Breast epithelium (tissue), 4 donors: ENCODE measurements at places on chromosomes 1 and 21. TPM values are rescaled to one million over a fixed set of nuclear protein-coding genes. Genes with fewer than 3 reads are reported as not detected.

- H3K4me1 ChIP-seq: no peaks in the 10 kb centered on the region
- no peaks in the 10 kb centered on the region for H3K27me3 ChIP-seq
- H3K4me3 ChIP-seq: no peak overlapping the region
- H3K36me3 ChIP-seq: no peaks in the 10 kb centered on the region
- DNase-seq: no peak
- H3K27ac ChIP-seq: no peak overlapping the region
Measured at GRCh38 chr21:34915364-34915841, 133.7 kb downstream of the RUNX1 start.

GRCh38 chr1:53631622-53632310 is 107.2 kb downstream of the GLIS1 start:
- no peak for DNase-seq
- no peak overlapping the region for H3K27ac ChIP-seq
- H3K27me3 ChIP-seq: no peaks in the 10 kb centered on the region
- H3K4me3 ChIP-seq: no peak overlapping the region
- H3K4me1 ChIP-seq: no peaks in the 10 kb centered on the region

DNA sequence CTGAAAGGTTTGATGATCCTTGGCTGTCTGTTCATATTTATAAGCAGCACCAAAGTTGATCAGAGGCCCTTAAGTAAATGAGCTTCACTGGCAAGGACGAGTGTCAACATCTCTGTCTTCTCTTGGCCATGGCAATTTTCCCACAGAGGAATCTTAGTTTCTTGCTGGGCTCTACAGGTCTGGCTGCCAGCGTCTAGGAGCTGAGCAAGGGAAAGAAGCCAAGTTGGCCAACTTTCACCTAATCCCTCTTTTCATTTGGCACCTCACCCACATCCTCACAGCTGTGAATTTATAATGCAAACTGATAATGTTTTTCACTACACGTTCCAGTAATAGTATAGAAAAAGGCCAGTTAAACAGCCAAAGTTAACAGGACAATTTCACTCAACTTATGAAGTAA is 99.0 kb upstream of the LBR start:
- H3K36me3 ChIP-seq: no peaks in the 10 kb centered on the region
- no peaks in the 10 kb centered on the region for H3K27me3 ChIP-seq
- no peak overlapping the region for H3K27ac ChIP-seq
- no peaks in the 10 kb centered on the region for H3K4me1 ChIP-seq

GRCh38 chr1:202835548-202836072 is 24.9 kb downstream of the PCAT6 start:
- H3K4me3 ChIP-seq: no peak overlapping the region
- H3K27ac ChIP-seq: no peak overlapping the region
- H3K27me3 ChIP-seq: no peaks in the 10 kb centered on the region
- DNase-seq: no peak

DNA sequence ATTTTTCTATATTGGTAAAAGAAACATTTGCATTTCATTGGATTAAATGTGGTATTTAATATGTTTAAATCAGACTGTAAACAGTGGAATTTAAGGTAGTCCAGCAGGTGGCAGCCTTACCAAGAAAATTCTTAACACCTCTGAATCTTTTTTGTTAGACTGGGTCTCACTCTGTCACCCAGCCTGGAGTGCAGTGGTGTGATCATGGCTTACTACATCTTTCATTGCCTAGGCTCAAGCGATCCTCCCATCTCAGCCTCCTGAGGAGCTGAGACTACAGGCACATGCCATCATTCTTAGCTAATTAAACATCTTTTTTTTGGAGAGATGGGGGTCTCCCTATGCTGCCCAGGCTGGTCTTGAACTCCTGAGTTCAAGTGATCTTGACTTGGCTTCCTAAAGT is 98.8 kb downstream of the RABGAP1L start:
- no peak for DNase-seq
- no peaks in the 10 kb centered on the region for H3K27me3 ChIP-seq
- H3K27ac ChIP-seq: no peak overlapping the region
- no peaks in the 10 kb centered on the region for H3K36me3 ChIP-seq
- no peaks in the 10 kb centered on the region for H3K4me1 ChIP-seq

DNA sequence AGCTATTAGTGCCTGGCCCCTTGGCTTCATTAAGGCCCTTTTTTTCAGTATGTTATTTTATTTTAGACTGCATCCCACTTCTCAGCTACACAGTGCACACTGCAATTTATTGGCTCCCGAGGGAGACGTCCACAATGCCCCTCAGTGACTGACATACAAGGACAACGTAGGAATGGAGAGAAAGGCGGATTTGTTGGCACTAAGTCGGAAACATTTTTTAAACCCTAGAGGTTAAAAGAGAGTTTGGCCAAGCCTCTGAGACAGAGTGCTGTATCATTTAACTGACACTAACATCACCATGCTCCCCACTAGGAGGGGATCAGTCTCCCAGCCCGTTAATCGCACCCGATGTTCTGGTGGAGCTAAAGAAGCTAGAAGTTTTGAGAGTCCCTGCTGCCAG is 45.7 kb upstream of the FOXD3 start:
- no peak overlapping the region for H3K4me3 ChIP-seq
- H3K27ac ChIP-seq: no peak overlapping the region
- H3K4me1 ChIP-seq: no peaks in the 10 kb centered on the region
- peaks cover 2% of the 10 kb centered on the region for H3K36me3 ChIP-seq
- no peaks in the 10 kb centered on the region for H3K27me3 ChIP-seq

DNA sequence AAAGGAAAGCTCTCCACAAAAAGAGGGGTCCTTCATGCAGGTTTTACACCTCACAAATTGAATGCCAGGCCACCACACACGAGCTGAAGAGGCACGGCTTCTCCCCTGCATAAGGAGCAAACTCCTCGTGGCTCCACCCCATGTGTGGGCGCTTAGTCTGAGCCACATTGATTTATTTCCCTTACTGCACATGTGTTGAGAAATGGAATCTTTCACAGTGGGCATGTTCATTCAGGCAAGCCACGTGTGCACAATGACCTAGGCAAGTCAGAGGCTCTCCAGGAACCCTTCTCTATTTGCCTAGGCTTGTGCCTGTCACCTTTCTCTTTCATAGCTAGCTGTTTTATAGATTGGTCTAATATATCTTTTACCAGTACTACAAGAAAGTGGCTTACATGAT is 120.5 kb downstream of the LTN1 start:
- no peaks in the 10 kb centered on the region for H3K27me3 ChIP-seq
- H3K4me1 ChIP-seq: no peaks in the 10 kb centered on the region
- H3K4me3 ChIP-seq: no peak overlapping the region
- no peak for DNase-seq
- H3K36me3 ChIP-seq: no peaks in the 10 kb centered on the region
- no peak overlapping the region for H3K27ac ChIP-seq

DNA sequence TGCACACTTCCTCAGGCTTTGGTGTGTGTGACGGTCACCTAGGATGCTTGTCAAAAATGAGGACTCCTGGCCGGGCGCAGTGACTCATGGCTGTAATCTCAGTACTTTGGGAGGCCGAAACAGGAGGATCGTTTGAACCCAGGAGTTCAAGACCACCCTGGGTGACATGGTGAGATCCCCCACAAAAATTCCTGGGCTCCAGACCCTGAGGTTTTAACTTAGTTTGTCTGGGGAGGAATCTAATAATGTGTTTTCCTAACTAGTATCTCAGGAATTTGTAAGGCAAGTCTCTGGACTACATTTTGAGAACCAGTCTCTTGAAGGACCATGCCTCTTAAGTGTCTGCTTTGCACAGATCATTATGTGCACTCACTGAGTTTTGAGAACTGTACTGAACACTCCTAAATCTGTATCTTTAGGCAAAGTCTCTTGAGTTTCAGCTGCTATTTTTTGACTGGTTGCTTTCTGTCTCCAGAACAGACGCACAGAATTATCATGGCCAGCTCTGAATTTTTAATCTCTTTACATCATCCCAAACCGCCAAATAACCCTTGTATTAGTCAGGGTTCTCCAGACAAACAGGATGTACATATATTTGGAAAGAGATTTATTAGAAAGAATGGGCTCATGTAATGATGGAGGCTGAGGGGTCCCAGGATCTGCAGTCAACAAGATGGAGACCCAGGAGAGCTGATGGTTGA is 45.5 kb upstream of the VANGL1 start:
- no peak overlapping the region for H3K4me3 ChIP-seq
- H3K27me3 ChIP-seq: no peaks in the 10 kb centered on the region
- no peak for DNase-seq
- no peaks in the 10 kb centered on the region for H3K36me3 ChIP-seq
- no peak overlapping the region for H3K27ac ChIP-seq

GRCh38 chr1:145961425-145962156 is 2.8 kb downstream of the ANKRD34A start:
- H3K4me3 ChIP-seq: peak overlapping the region; percentile 68
- H3K27ac ChIP-seq: peak overlapping the region; percentile 92
- no peak for DNase-seq
- H3K4me1 ChIP-seq: peaks cover 12% of the 10 kb centered on the region

The BCAN gene
- total RNA-seq: 0.44 TPM

The PPIAL4G gene
- total RNA-seq: 0.15 TPM

The FCRL5 gene
- total RNA-seq: not detected
